ENCODE measurements at places on chromosomes 1 and 21.

GRCh38 chr1:8941906-8942305 is 3.8 kb upstream of the CA6 start:
- DNase-seq, result no peak

GRCh38 chr1:22949822-22950331 is 22.8 kb downstream of the LACTBL1 start:
- DNase-seq, result no peak

DNA sequence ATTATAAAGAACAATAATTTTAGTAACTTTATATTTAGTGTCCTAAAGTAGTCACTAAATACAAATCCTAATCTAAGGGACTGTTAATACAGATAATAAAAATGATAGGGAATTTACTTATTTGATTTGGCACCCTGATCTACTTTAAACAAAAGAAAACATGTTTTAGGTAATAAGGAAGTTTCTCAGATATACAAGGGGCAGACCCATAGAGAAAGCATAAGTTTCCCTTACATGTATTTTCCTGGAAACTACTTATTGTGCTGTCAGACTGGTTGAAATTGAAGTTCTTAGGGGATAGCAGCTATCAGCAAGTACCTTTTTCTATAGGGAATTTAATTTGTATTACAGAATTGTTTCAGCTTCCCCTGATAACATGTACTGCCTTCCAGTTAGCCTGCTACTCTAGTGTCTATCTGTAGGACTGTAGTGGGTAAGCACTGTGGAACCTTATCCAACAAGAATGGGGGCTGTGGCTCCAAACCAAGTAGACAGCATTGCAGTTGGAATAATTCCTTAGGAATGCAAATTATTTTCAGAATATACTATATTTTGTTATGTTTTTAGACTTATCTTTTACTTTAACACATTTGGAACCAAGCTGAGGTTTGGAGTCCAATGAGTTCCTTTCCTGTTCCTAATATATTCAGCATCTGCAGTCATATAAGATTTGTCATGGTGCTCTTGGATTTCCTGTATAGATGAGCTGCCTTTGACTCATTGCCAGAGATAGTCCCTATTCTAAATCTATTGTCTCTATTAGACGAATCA is 14.7 kb downstream of the MSH4 start:
- no peak for DNase-seq

GRCh38 chr1:206800411-206800810 is 28.1 kb upstream of the IL10 start:
- no peak for DNase-seq

DNA sequence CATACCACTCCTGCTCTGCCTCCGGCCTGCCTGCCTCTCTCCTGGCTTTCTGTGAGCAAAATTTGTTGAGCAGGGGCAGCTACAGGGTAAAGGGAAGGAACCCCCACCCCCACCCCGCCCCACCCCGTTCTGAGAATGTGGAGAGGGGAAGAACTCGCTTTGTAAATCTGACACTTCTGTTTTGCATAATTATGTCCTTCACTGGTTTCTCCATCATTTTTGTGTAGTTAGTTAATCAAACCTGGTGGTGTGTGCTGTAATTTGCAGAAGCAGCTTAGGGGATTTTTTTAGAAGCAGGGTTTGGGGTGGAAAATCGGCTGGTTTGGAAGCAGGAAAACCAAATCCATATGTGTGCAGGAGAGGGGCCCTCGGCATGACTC is 58.1 kb upstream of the TMEM51 start:
- no peak for DNase-seq
